ENCODE measurements at places on chromosomes 12 and 14. TPM values are rescaled to one million over a fixed set of nuclear protein-coding genes. Genes with fewer than 3 reads are reported as not detected.

The PHC1 gene
- total RNA-seq = 34.9 TPM

The CACNA2D4 gene
- total RNA-seq = not detected

The CCDC38 gene
- total RNA-seq = not detected

The TAS2R42 gene
- not detected for total RNA-seq

The CLEC1B gene
- not detected for total RNA-seq

The NGDN gene
- 34.2 TPM for total RNA-seq

The TDP1 gene
- total RNA-seq = 26.8 TPM

The HOXC5 gene
- not detected for total RNA-seq

The CINP gene
- 27.8 TPM for total RNA-seq

The PLEK2 gene
- total RNA-seq = not detected

The HPD gene
- total RNA-seq = not detected

The IFNG-AS1 gene
- not detected for total RNA-seq

The LPCAT3 gene
- 6.6 TPM for total RNA-seq

The GRIN2B gene
- total RNA-seq = 142 TPM

The PRPH gene
- total RNA-seq = 2.2 TPM

The CLEC4A gene
- 0.25 TPM for total RNA-seq

The EID3 gene
- 3.2 TPM for total RNA-seq

The IL31 gene
- total RNA-seq = not detected

The RNASE3 gene
- total RNA-seq = not detected

The A2ML1 gene
- total RNA-seq = 0.98 TPM

The INHBE gene
- not detected for total RNA-seq

The CDKL1 gene
- 15.7 TPM for total RNA-seq

The OTOGL gene
- total RNA-seq = 0.25 TPM

The LPAR5 gene
- 0.49 TPM for total RNA-seq

The SPIC gene
- total RNA-seq = not detected

The SAMD15 gene
- total RNA-seq = 5.2 TPM

The GUCY2C gene
- under 0.01 TPM for total RNA-seq

The MYL2 gene
- not detected for total RNA-seq

The KLHL33 gene
- 0.25 TPM for total RNA-seq

The MIP gene
- total RNA-seq = not detected

The CRIP2 gene
- 94.9 TPM for total RNA-seq

The BHLHE41 gene
- total RNA-seq = 0.74 TPM

The HSPB8 gene
- total RNA-seq = 1.2 TPM

The KLRK1 gene
- total RNA-seq = 0.25 TPM

The TAPBPL gene
- total RNA-seq = 0.98 TPM

The NDRG2 gene
- 117 TPM for total RNA-seq

The CLBA1 gene
- 14.0 TPM for total RNA-seq

The WDR20 gene
- total RNA-seq = 30.5 TPM

The RFLNA gene
- 7.6 TPM for total RNA-seq

The TEX52 gene
- not detected for total RNA-seq

The MUCL1 gene
- not detected for total RNA-seq

The HOTAIR gene
- total RNA-seq = not detected

The WSCD2 gene
- total RNA-seq = 3.4 TPM
